ENCODE measurements at places on chromosomes 1 and 21. TPM values are rescaled to one million over a fixed set of nuclear protein-coding genes. Genes with fewer than 3 reads are reported as not detected.

DNA sequence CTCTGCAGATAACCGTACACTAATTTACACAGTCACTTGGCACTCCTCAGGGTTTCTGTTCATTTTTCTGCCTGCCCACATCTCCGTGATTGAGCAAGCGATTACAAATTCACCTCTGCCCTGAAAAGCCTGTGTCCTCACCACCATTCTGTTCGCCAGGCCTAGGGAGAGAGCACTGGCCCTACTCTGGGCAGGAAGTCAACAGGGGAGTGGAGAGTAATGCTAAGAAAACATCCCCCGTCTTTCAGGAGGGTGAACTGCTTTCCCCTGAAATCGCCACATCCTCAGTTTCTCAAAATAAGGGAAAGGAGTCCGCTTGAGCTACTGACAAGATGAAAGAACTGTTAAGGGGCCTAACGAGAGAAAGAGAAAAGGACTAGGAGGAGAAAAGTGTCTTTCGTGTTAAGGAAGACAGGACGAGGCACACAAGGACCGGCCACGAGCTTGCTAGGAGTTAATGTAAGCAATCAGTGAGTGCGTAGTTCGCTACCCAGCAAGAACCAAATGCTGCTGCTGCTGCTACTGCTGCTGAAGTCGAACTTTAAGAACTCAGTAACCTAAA, 632 bp downstream of the PEX19 start:
- H3K4me1 ChIP-seq, result peaks cover 18% of the 10 kb centered on the region
- peak overlapping the region; percentile 94 for H3K27ac ChIP-seq
- DNase-seq, result peak; percentile 25
- peaks cover 32% of the 10 kb centered on the region for H3K36me3 ChIP-seq
- peak overlapping the region; percentile 86 for H3K4me3 ChIP-seq

- no peak for DNase-seq
- no peaks in the 10 kb centered on the region for H3K4me1 ChIP-seq
- H3K27ac ChIP-seq, result no peak overlapping the region
- H3K27me3 ChIP-seq, result peaks cover 2% of the 10 kb centered on the region
- H3K36me3 ChIP-seq, result no peaks in the 10 kb centered on the region
These were observed 73.7 kb downstream of the KCNK2 start for GRCh38 chr1:215156232-215156631.

DNA sequence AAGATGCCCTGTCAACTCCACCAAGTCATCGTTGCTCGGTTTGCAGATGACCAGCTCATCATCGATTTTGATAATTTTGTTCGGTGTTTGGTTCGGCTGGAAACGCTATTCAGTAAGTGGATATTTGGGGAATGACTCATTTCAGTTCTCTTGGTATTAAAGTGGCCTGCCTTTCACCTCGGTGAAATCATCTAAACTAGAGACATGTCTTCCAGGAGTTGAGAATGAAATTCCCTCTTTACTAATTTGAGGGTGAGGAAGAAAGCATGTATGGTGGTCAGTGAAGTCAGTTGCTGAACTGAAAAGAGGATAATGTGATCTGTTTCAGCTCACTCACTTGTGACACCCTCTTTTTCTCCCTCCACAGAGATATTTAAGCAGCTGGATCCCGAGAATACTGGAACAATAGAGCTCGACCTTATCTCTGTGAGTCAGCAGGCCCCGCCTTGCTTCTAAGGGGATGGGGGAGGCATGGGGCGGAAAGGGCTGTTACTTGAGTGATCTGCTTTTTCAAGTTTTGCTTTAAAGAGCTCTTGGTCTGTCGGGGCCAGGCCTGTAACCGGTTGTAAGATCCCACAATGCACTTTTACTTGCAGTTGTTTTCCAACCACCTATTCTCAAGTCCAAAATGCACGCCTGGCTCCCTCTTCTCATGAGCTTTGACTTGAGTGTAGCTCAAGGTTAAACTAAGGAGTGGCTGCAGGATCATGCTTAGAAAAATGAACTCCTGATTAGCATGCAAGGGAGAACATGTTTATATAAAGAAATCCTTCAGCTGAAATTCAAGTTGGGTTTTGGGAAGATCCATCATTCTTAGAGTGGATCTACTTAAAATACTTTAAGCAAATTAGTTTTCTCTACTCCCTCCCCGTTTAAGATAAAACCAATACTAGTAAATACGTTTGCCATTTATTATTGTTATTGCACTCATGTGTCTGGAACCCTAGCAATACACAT, 59.8 kb downstream of the CAPN2 start:
- H3K4me3 ChIP-seq, result no peak overlapping the region
- H3K27me3 ChIP-seq, result no peaks in the 10 kb centered on the region
- peaks cover 53% of the 10 kb centered on the region for H3K36me3 ChIP-seq
- peak; percentile 32 for DNase-seq
- H3K4me1 ChIP-seq, result peaks cover 42% of the 10 kb centered on the region

DNA sequence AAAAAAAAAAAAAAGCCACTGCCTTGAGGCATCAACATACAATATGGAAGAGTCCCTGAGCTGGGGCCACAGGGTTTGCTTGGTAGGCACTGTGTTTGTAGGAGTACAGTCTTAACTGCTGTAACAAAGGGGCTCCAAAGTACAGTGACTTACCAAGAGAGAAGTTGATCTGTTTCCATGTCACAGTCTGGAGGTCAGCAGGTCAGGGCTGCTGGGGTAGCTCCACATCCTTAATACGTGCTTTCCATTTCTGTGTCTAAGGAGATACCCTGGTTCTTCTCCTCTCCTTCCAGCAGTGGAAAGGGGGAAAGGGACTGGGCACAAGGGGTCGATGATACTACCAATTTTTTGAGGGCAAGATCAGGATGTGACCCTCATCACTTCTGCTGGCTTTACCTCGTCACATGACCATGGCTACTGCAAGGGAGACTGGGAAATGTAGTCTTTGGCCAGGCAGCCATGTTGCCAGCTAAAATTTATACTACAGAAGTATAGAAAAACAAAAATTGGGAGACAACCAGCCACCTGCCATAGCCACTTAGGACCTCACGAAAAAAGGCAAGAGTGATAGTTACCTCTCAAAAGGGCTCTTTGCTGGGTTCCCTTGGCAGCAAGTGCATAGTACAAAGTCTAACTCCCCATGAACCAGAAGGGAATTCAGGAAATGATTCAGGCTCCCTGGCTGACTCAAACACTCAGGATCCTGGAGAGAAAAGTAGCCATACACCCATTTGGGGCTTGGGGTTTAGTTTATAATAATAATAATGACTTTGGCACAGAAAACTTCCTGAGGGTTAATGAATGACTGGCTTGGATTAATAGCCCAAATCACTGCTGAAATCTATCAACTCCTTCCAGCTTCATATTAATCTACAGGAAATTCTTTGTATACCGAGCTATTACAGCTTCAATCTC, 52.7 kb upstream of the ATP5PO start:
- no peaks in the 10 kb centered on the region for H3K27me3 ChIP-seq
- peaks cover 21% of the 10 kb centered on the region for H3K4me1 ChIP-seq
- peak overlapping the region; percentile 7 for H3K27ac ChIP-seq
- DNase-seq, result peak; percentile 38
- no peak overlapping the region for H3K4me3 ChIP-seq
- peaks cover 15% of the 10 kb centered on the region for H3K36me3 ChIP-seq

DNA sequence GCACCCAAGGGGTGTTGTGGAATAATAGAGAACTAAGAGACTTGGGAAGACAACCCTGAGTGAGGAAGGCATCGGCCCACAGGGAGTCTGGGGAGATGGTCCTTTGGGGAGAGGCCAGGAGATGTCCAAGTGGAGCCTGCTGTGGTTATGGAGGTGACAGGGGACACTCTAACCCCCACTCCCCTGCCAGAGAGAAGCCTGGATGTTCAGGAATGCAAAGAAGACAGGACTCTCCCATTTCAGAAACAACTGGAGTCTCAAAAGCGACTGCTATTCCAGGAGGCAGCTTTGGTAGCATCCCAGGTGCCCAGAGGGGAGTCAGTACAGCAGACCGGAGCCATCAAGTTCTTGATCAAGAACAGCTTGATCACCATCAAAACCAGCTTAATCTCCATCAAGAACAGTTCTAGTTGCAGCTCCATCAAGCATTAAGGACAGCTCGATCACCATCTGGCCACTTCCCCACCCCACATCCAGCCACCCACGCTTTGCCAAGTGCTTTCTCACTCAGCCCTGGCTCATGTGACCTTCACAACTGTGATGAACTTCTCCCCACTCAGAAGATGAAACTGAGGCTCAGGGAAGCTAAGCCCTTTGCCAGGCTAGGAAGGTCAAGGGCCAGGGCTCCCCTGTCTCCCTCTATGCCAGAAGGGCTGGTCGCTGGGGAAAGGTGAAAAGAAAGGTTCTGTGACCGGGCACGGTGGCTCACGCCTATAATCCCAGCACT, 743 bp downstream of the CD52 start:
- peak; percentile 81 for DNase-seq
- peaks cover 31% of the 10 kb centered on the region for H3K36me3 ChIP-seq
- H3K27ac ChIP-seq, result peak overlapping the region; percentile 92
- H3K27me3 ChIP-seq, result no peaks in the 10 kb centered on the region

- H3K36me3 ChIP-seq, result no peaks in the 10 kb centered on the region
- DNase-seq, result no peak
- H3K27ac ChIP-seq, result no peak overlapping the region
- H3K4me3 ChIP-seq, result no peak overlapping the region
These were observed 123.7 kb downstream of the FOXD2 start for GRCh38 chr1:47561523-47562007.

The NOS1AP gene
- 0.35 TPM for total RNA-seq

- no peaks in the 10 kb centered on the region for H3K4me1 ChIP-seq
- no peaks in the 10 kb centered on the region for H3K36me3 ChIP-seq
- no peak for DNase-seq
- no peaks in the 10 kb centered on the region for H3K27me3 ChIP-seq
These were observed 93.2 kb downstream of the EPHB2 start for GRCh38 chr1:22803833-22804232.

GRCh38 chr1:203140743-203141520, 13.4 kb downstream of the ADORA1 start:
- no peak overlapping the region for H3K4me3 ChIP-seq
- peaks cover 3% of the 10 kb centered on the region for H3K4me1 ChIP-seq
- no peak for DNase-seq
- no peak overlapping the region for H3K27ac ChIP-seq

- peaks cover 87% of the 10 kb centered on the region for H3K4me1 ChIP-seq
- H3K36me3 ChIP-seq, result peaks cover 8% of the 10 kb centered on the region
- H3K27me3 ChIP-seq, result no peaks in the 10 kb centered on the region
- H3K27ac ChIP-seq, result peak overlapping the region; percentile 95
- DNase-seq, result peak; percentile 81
- peak overlapping the region; percentile 83 for H3K4me3 ChIP-seq
These were observed 2.3 kb downstream of the IL6R start for GRCh38 chr1:154407198-154408091.

- no peak for DNase-seq
- peaks cover 14% of the 10 kb centered on the region for H3K4me1 ChIP-seq
- peaks cover 10% of the 10 kb centered on the region for H3K36me3 ChIP-seq
- H3K27ac ChIP-seq, result no peak overlapping the region
- no peaks in the 10 kb centered on the region for H3K27me3 ChIP-seq
These were observed 17.6 kb downstream of the COQ8A start for GRCh38 chr1:226957714-226958113.

The RBBP4 gene
- total RNA-seq, result 331 TPM

DNA sequence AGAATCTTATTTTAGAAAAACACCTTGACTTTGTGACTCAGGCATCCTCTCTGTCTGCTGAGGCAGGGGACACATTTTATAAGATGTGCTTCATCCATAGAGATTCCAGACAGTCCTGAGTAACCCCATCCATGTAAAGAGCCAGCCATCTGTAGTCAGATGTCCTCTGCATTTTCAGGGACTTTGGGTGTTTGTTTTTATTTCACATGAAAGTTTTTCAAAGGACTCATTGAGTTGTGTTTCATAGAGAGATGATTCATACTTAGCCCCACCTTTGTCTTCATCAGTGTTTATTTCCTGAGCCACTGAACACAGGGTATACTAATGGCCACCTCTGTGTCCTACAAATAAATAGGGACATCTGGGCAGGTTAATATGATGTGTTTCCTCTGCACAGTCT, 280.4 kb downstream of the CACNA1E start:
- no peaks in the 10 kb centered on the region for H3K36me3 ChIP-seq
- DNase-seq, result no peak
- H3K4me1 ChIP-seq, result no peaks in the 10 kb centered on the region
- no peak overlapping the region for H3K4me3 ChIP-seq
- no peak overlapping the region for H3K27ac ChIP-seq

- no peaks in the 10 kb centered on the region for H3K36me3 ChIP-seq
- no peak overlapping the region for H3K4me3 ChIP-seq
- no peaks in the 10 kb centered on the region for H3K4me1 ChIP-seq
- H3K27ac ChIP-seq, result no peak overlapping the region
These were observed 112.0 kb upstream of the LRRC7 start for GRCh38 chr1:69455718-69456117.

GRCh38 chr1:16170283-16170673, 14.4 kb upstream of the EPHA2 start:
- no peak for DNase-seq
- no peaks in the 10 kb centered on the region for H3K36me3 ChIP-seq
- no peaks in the 10 kb centered on the region for H3K27me3 ChIP-seq
- no peak overlapping the region for H3K4me3 ChIP-seq

DNA sequence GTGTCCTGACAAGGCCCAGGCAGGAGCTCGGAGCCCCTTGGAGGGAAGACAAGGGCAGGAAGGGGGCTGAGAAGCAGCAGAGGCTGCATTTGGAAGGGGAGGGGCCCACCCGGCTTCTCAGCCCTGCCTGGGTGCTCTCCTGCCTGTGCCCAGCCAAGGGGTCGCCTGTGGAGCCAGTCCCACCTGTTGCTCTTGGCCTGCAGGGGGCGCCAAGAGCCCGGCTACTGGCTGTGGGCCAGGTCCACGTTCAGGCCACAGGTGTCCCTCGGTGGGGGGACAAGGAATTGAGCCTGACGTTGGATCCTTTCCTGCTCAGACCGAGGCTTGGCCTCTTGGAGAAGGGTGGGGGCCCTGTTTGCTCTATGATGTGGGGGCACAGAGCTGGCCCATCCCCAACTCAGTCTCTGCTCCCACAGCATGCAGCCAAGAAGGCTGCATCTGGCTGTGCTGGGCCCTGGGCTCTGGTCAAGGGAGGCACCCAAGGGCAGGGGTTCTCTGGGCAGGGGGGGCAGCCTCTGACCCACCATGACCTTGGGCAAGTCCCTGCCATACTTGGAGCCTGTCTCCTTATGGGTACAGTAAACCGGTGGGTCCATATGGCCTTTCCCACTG, 10.9 kb downstream of the WNT4 start:
- no peak overlapping the region for H3K4me3 ChIP-seq
- H3K36me3 ChIP-seq, result no peaks in the 10 kb centered on the region
- H3K27ac ChIP-seq, result no peak overlapping the region
- no peaks in the 10 kb centered on the region for H3K27me3 ChIP-seq
- DNase-seq, result peak; percentile 81

DNA sequence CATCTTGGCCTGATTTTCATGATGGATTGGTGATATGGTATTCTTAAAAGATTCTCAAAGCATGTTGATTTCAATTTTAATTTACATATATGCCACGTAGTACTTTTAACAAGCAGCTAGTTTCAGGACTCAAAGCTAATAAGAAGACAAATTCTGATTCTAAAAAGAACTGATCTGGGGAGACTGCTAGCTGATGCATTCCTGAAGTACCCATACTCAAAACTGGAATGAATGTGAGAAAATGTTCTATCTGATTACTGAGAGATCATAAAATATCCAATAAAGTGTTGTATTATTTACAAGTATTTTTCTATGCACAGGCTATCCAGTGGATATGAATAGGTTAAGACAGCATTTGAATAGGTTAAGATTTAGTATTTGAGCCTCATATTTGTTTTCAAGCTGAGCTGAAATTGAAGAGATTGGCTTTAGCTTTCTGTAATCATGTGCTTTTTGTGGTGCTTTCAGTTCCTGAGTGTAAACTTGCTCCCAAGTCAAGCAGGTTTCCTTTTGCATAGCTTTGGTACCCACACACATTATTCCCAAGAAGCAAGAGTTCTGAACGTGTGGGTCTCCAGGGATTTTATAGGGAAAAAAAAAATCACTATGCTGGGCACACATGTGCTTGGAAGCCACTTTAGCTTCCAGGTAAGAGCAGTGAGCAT, 114.1 kb downstream of the VPS13D start:
- no peak for DNase-seq
- H3K4me3 ChIP-seq, result no peak overlapping the region
- peaks cover 42% of the 10 kb centered on the region for H3K36me3 ChIP-seq
- H3K4me1 ChIP-seq, result peaks cover 61% of the 10 kb centered on the region
